CD4-positive, alpha-beta T cell treated with Interleukin-4 for 1 hour (primary cell): ENCODE measurements at places on chromosomes 3 and 15.

- DNase-seq: no peak
Measured at GRCh38 chr15:52103217-52104207, 9.1 kb downstream of the BCL2L10 start.

GRCh38 chr3:170007031-170007663 lies 30.6 kb upstream of the GPR160 start:
- peak; percentile 35 for DNase-seq

- DNase-seq: no peak
Measured at GRCh38 chr3:178787960-178788359, 251.7 kb downstream of the KCNMB2 start.

DNA sequence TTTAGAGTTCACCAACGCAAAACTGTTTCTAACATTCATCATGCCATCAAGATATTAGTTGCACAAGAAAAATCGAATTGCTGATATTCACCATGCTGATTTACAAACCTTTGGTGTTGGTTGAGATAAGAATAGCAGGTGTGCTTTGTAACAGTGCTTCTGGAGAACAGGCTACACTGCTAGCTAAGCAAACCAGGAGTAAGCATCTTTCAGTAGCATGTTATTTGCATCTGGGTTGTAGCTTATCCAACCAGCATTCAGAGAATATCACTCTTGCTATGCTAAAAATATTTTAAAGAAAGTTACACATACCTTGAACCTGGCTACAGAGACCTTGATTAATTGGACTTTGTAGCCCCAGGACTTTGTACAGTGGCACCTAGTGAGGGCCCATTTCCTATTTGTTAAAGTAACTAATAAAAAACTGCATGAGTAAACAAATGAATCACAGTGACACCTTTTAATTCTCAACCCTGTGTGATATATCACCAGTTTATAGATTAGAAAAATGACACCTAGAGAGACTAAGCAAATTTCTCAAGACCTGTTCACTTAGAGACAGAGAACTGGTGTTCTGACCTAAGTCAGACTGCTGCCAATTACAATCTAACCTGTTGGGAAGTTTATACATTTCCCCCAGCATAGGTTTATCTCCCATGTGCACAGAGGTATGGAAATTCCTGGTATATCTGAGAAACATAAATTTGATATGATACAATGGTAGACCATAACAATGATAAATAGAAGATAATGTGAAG lies 435.5 kb upstream of the TGFBR2 start:
- no peak for DNase-seq

- DNase-seq: no peak
Measured at GRCh38 chr15:88902846-88903245, 7.5 kb upstream of the HAPLN3 start.

DNA sequence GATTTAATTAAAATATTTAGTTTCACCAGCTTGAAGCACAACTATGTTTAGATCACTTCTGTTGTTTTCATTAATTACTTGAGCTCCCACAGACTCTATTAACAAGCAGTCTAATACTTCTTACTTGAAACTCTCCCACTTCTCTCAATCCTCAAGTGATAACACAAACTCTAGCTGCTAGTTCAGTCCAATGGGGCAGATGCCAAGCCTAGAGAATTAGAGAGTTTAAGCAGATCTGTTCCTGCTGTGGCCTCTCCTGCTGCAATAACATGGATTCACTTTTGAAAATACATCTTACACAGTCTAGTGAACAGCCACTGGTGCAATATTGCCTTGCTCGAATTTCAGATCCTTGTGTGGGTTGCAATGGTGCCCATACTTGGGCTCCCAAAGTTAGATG lies 566.4 kb upstream of the SGO1 start:
- no peak for DNase-seq
